ENCODE measurements at places on chromosomes 2 and 18. TPM values are rescaled to one million over a fixed set of nuclear protein-coding genes. Genes with fewer than 3 reads are reported as not detected.

DNA sequence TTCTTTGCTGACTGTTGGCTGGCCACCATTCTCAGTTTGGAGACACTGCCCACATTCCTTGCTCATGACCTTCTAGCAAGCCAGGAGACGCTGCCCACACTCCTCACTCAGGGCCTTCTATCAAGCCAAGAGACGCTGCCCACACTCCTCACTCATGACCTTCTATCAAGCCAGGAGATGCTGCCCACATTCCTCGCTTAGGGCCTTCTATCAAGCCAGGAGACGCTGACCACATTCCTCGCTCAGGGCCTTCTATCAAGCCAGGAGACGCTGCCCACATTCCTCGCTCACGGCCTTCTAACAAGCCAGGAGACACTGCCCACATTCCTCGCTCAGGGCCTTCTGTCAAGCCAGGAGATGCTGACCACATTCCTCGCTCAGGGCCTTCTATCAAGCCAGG, 131.3 kb upstream of the CBLN2 start:
- no peak for DNase-seq

GRCh38 chr2:43874776-43875451, 36.1 kb downstream of the ABCG8 start:
- no peak for DNase-seq

DNA sequence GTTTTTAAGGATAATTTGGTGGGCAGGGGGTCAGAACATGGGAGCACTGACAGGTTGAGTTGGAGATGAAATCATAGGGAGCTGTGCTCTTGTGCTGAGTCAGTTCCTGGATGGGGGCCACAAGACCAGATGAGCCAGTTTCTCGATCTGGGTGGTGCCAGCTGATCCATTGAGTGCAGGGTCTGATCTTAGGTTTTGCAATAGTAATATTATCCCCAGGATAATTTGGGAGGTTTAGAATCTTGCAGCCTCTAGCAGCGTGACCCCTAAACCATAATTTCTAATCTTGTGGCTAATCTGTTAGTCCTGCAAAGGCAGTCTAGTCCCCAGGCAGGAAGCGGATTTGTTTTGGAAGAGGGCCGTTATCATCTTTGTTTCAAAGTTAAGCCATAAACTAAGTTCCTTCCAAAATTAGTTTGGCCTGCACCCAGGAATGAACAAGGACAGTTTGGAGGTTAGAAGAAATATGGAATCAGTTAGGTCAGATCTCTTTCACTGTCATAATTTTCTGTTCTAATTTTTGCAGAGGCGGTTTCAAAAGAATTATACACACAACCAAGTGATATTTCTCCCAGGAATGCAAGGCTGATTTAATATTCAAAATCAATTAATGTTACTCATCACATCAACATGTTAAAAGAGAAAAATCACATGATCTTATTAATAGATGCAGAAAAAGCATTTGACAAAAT, 23.0 kb downstream of the DBI start:
- peak; percentile 48 for DNase-seq

DNA sequence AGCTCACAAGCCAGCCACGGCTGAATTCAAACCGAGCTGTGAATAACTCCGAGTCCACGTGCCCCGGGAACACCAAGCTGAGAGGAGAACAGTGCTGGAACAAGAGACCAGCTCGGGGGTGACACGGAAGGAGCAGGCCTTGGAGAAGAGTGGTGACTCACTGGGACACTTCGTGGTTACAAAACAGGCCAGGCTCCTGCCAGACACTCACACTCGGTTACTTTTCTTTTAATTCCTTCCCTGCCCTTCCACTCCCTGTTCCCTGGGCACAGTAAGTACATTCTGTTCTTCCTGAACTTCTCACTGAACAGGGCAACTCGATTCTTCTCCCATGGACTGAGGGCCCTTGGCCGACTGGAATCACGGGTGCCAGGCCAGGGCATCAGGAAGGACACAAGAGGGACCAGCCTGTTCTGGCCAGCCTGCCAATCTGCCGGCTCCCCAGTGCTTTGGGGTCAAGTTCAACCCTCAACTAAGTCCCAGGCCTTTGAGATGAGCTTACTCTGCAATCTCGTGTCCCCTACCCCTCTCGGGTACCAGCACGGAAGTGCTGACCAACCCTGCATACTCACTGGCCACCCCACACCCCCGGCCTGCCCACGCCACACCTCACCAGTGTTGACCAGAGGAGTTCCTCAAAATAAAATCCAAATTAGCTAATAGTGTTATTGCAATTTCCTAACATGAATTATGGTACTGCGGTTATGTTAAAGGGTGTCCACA, 87.5 kb downstream of the TFCP2L1 start:
- no peak for DNase-seq

DNA sequence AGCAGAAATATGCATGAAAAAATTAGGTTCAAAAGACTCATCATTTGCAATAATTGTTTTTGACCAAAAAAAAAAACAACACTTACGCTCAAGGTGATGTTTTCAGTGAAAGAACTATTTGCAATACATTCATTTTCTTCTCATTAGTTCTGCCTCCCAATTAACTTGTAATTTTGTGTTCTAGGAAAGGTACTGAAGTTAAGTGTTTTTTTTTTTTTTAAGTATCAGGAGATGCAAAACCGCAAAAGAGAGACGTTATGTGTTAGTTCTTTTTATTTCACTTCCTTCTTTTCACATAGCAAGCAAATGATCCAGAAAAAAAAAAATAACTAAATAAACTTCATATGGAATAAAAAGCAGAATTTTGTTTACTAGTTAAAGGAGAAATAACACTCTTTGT, 735.2 kb upstream of the GCFC2 start:
- no peak for DNase-seq

DNA sequence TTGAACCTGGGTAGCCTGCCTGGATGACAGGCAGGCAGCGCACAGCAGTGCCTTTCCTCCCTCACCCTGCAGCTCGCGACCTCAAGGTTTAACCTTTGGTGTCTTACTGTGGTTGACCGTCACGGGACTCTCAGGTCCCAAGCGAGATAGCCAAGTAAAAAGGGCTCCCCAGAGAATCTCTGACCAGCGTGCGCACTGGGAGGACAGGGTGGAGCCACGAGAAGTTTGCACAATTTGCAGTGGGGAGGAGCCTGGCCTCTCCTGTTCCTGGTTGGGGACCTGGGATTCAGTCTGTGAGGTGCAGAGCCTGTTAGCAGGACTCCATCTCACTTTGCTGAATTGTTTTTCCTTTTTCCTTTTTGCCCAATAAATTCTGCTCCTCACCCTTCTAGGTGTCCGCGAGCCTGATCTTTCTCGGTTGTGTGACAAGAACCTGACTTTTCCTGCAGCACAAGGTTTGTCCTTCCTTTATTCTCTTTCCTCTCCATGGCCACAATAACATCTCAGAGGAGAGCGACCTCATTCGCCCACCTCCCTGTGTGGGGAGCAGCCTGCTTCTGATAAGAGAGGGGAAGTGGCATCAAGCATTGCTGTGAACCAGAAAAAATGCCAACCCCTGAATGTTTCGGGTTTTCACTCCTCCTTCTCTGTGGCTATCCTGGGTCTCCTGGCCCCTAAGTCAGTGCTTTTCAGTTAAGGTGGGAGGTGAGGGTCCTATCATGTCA, 36.2 kb downstream of the POU3F3 start:
- no peak for DNase-seq

DNA sequence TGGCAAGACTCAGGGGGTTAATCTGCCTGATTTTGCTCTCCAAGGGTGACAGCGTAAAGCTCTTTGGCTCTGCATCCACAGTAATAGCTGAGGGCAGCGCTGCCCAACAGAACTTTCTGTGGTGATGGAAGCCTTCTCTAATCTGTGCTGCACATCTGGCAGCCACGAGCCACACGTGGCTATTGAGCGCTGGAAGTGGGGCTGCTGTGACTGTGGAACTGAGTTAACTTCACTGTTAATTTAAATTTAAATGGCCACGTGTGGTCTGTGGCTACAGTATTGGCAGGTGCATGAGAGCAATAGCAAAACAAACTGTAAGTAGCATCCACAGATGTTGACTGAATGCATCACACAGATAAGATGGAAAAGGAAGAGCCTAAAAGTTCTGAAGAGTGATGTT, 47.3 kb upstream of the TMEM200C start:
- DNase-seq = no peak

GRCh38 chr2:86068136-86068588, 37.5 kb downstream of the POLR1A start:
- no peak for DNase-seq

- DNase-seq = no peak
Observed at GRCh38 chr2:98484652-98485452, 40.2 kb downstream of the INPP4A start.

DNA sequence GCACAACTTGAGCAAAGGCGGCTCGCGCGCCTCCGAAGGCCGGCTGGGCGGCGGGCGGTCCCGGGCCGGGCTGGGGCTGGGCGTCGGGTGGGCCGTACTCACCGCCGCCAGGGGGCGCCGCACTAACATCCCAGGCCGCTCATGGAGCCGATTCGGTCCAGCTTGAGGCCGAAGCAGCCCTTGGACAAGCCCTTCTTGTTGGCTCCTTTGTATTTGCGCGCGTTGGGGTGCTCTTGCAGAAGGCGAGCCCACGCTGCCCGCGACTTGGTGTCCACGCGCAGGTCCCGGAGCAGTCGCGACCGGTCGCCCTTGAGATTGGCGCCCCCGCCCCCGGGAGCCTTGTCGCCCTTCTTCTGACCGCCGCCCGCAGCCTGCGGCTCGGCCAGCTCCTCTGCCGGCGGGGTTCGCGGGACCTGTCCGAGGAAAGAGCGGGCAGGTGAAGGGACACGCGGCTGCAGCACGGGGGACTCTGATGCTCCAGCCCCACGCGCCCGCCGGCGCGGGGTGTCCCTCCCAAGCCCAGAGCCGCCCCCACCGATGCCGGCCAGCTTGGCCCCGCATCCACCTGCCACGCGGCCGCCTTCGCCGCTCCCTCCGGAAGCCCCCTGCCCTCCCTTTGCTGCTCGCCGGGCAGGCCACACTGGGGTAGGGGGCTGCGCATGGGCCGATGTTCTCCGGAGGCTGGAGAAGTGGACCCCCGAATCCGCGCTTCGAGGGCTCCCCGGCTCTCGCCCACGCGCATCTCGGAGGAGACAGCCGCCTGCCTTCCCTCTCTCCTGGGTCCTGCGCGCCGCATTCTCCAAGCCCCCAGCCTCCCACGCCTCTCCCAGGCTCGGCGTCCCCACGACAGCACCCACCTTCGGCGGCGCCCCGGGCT, 655 bp downstream of the NPPC start:
- DNase-seq = peak; percentile 88

- DNase-seq = no peak
Observed at GRCh38 chr2:1676091-1676912, 68.0 kb downstream of the PXDN start.

DNA sequence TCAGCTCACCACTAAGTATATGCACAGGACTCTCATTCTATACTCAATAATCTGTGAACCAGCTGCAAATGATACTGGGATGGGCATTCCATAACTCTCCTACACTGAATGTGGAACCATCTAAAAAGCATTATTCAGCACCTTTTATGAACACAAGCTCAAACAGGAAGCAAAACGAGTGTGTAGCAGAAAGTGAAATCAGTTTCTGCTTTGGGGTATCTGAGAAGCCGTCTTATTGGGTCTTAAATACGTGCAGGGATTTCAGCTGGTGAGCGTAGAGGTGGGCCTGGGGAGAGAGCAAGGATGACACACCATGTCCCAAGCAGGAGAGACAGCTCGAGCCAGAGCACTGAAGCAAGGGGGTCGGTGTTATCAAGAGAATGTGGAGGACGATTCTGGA, 120.0 kb upstream of the TTN start:
- DNase-seq = no peak

- no peak for DNase-seq
Observed at GRCh38 chr2:200081236-200081635, 125.9 kb downstream of the MAIP1 start.

DNA sequence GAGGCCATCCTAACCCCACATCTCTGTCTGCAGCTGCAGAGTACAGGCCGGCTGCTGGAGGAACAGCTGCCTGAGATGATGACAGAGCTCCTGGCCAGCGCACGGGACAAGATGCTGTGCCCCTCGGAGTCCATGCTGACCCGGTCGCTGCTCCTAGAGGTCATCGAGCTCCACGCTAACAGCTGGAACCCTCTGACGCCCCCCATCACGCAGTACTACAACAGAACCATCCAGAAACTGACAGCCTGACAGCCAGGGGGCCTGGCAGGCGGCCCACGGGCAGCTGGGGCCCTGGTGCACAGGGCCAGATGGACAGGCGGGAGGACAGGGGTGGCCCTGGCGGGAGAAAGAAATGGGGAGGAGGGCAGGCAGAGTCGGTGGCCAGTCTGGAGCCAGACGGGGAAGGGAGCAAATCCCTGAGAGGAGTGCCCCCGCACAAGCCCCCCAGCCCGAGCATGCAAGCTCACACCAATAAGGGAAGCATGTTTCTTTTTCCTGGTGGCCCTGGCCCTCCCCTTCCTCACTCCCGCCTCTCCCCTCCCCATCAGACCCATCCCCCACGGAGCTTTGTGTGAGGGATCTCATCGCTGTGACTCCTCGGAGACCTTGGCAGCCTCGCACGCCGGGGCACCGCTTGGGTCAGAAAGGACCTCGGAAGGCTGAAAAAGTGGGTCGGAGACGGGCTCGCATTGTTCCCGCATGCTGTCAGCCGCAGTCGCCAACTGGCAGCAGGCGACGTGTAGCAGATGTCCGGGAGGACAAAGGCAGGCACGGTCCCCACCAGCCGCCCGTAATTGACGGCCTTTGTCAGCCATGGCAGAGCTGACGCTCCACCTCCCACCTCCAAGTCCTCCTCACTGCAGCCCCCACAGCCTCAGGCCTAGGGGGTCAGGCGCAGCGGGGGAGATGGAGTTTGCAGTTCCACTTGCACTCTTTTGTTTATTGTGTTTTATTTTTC, 91.2 kb downstream of the SMAD7 start:
- peak; percentile 57 for DNase-seq

DNA sequence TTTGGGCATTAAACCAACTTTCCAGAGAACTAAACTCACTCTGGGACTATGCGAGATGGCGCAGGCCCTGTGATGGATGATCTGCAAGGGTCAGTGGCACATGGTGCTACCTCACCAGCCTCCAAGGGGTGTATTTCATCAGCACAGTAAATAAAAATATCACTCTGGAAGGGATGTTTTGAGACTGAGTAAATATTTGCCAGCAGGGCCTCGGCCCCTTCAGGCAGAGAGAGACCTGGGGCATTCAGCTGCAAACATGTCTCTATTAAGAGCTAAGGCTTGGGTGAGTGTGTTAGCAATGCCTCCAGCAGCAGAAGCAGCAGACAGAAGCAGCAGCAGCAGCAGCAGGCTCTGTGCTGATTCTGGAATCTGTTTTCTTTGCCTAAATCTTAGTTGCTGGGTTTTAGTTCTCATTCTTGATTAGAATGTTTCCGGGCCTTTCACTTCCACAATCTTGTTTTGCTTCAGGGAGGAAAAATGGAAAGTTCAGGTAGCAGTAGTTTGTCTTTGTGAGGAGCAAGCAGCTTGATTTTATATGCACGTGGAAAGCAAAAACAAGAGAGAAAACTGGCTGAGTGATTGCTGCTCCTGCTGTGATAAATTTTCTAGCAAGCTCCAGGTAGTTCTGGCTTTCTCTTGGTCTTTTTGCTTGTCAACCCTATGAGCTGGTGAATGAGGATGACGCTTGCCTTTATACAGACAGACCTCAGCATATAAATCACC, 18.6 kb downstream of the ADCYAP1 start:
- DNase-seq = no peak

The WDCP gene
- 10.6 TPM for polyA plus RNA-seq

The ACMSD gene
- 0.92 TPM for polyA plus RNA-seq

The RNPEPL1 gene
- polyA plus RNA-seq = 27.9 TPM

The DSG4 gene
- not detected for polyA plus RNA-seq

The CD226 gene
- polyA plus RNA-seq = 0.93 TPM

The IL1RL2 gene
- 0.25 TPM for polyA plus RNA-seq

Data from muscle of arm (tissue), 14 donors.